NCI-H146 (cell line): ENCODE measurements at places on chromosomes 7 and 10.

DNA sequence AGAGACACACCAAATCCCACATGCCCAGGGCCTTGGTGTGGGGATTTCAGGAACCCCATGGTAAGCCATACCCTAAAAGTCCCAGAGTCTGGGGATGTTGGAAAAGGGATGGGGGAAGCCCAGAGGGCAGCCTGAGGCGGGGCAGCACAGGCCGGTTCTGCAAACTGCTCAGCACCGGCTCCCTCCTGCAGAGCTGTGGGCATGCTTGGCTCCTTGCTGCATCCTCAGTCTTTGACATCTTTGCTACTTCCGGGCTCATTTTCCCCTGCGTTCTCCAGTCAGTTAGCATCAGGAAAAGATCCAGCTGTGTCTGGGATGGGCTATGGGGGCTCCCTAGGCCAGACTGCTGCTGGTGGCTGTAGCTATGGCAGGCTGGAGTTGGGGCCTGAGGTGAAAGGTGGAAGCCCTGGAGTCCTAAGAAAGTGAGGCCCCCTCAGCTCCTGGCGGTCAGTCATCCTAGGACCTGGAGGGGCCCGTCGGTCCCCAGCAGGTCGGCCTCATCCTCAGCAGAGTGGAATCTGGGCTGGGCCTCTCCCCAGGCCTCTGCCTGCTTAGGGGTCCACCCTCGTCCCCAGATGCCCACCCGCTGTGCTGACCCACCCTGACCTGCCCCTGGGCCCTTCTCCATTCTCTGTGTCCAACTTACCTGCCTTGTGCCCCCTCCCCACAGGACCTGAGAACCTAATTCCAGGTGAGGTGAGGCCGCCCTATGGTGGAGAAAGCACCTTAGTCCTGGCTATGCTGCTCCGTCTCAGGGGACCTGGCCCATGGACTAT lies 9.3 kb downstream of the TBATA start:
- no peak for DNase-seq

DNA sequence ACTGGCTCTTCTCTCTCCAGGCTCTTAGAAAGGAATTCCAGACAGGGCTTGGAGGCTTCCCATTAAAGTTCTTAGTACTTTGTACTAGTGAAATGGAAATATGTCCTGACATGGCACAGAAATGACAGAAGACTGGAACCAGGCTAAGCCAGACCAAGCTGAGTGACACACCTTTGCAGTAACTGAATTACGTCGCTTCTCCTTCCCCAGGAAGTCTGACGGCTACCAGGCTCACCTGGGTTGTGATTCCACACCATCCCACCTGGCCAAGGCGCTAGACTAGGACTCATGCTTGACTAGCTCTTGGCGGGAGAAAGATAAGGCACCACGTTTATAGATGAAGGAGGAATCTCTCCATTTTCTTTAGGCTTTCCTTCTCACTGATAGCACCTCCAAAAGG lies 50.7 kb upstream of the KCNIP2 start:
- peak; percentile 3 for DNase-seq

- no peak for DNase-seq
Measured at GRCh38 chr7:35498416-35498815, 196.5 kb downstream of the HERPUD2 start.

DNA sequence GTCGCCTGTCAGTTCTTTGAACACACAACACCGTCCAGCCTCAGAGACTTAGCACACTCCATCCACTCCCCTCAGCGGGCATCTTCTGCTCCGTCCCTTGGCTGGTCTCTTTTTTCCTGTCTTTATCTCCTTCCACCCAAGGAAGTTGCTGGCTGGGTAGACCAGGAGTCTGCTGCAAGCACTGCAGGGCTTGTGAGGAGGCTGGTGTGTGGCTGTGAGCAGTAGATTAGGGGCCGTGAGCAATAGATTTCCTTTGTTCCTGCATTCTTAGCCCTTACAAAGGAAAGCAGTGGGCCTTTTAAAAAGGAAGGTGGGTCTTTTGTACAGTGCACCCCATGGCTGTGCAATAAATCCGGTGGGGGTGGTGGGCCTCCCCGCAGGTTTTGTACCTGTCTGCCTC lies 100.3 kb upstream of the BTBD16 start:
- no peak for DNase-seq

GRCh38 chr7:56287429-56288138 lies 171.4 kb upstream of the NUPR2 start:
- no peak for DNase-seq

- no peak for DNase-seq
Measured at GRCh38 chr7:39306016-39306570, 260.1 kb upstream of the YAE1 start.

- no peak for DNase-seq
Measured at GRCh38 chr7:80781146-80781545, 137.7 kb downstream of the SEMA3C start.

DNA sequence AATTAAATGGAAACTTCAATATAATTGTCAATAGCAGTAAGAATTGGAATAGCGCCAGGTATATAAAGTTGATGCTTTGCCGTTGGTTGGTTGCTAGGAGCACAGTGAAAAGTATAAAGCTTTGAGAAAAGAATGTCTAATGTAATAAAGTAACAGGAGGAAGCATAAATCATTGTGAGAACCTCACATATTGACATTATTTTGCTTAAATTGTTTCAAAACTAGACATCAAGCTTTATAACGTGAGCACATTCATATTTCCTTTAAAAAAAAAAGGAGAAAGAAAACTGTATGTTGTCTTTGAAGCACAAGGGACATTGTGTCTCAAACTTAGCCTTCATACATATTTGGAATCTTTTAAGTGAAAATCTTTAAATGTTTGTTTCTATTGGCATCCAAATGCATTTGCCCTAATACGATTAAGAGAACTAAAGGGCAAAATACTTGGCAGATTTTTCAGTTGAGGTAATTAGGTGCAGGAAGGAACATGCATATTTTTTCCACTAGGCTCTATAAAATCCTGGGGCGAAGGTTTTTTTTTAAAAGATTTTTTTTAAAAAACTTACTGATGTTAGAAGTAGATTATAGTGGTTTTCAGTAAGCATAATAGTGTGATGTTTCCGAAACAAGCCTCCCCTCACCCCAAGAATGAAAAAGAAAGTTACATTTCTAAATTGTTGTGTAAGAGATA lies 92.4 kb downstream of the ARID5B start:
- DNase-seq = peak; percentile 57

DNA sequence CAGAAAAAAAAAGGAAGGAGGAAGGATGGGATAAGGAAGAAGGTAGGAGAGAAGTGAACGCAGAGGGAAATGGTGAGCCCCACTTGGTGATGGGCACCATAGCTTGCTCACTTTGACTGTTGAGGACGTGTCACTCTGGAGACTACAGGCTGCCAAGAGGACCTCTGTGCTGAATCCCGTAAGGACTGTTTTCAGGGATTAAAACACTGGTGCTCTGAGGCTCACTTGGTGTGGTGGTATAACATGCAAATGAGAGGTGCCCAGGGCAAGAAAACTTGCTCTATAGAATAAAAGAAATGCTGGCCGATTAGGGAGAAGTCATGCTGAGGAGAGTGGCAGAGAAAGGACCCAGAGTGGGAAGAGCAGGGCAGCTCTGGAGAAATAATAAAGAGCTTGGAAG lies 5.3 kb upstream of the IL2RA start:
- no peak for DNase-seq

GRCh38 chr10:11165591-11166543 lies 148.2 kb downstream of the CELF2 start:
- no peak for DNase-seq

GRCh38 chr10:43057231-43057711 lies 19.6 kb upstream of the RET start:
- no peak for DNase-seq

- no peak for DNase-seq
Measured at GRCh38 chr7:104933022-104933421, 81.0 kb upstream of the KMT2E start.

- DNase-seq = peak; percentile 63
Measured at GRCh38 chr10:127080317-127080716, 116.1 kb downstream of the INSYN2A start.

DNA sequence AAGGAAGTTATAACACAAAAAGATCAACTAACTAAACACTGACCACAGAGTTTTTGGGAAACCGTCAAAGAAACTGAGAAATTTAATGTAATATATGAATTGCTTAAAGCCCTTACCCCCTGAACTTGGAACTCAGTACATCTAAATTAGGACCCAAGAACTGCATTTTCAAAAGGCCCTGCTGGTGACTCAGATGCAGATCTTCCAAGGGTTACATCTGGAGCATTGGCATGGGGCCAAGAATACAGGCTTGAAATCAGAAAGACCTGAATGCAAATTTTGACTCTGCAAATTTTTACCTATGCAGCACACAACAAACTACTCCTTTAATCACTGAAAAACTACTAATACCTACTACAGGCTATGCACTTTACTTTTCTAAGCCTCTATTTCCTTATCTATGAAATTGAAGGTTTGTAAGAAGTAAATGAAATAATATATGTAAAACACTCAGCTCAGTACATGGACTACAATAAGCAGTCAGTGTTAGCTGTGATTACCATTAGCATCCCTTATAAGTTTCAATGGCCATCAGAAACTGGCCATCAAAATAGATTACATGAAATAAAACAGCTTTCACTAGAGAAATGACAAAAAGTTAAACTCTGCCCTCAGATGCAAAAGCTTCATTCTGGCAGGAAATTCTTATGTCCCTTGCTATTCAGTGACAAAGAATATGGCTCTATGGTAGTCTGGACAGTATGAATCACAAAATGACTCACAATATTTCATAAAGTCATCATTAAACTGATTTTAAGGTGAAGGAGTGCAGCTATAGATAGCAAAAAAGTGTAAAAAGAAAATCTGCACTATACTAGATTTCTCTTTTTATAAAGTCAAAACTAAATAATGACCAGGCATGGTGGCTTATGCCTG lies 43.6 kb downstream of the NSUN6 start:
- peak; percentile 65 for DNase-seq

GRCh38 chr10:106873770-106874603 lies 290.5 kb downstream of the SORCS1 start:
- no peak for DNase-seq

DNA sequence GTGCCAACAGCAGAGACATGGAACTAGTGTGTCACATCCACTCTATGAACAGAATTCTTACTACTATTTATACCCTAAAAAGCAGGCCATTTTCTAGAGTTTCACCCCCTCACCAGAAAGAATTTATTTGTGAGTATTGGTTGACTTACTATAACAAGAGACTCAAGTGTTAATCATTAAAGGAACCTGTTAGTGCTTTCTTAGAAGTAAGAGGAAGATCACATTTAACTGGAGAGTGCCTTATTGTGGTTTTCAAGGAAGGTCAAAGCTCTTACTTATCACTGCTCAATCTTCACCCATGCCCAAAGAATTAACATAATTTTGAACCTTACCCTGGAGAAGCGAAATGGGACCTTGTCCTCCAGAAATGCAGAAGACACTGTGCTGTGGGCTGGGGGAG lies 169.3 kb upstream of the PRSS1 start:
- no peak for DNase-seq

DNA sequence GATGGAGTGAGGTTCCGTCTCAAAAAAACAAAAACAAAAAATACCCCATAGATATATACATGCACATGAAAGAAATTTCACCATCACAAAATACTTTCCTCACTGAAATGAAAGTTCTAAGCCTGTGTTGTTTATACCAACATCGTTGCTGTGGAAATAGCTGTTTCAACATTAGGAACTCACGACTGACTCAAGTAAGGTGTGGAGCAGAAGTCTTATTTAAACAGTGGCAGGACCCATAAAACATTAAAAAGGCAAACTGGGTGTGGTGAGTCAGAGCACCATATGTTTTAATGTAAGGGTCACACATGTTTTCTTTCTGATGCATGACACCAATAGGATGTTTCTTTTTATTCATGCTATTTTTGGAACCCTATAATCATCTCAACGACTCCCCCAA lies 48.3 kb downstream of the BAIAP2L1 start:
- DNase-seq = no peak

GRCh38 chr10:87658858-87659555 lies 671 bp upstream of the PAPSS2 start:
- peak; percentile 22 for DNase-seq

- no peak for DNase-seq
Measured at GRCh38 chr10:123318516-123318915, 164.3 kb downstream of the BUB3 start.

GRCh38 chr7:67522504-67522903 lies 525.9 kb downstream of the TYW1 start:
- no peak for DNase-seq

- DNase-seq = no peak
Measured at GRCh38 chr7:80533287-80533686, 21.4 kb upstream of the GNAT3 start.

GRCh38 chr7:111796671-111797070 lies 234.4 kb upstream of the IMMP2L start:
- no peak for DNase-seq

- no peak for DNase-seq
Measured at GRCh38 chr10:119428789-119429188, 113.7 kb downstream of the RGS10 start.

DNA sequence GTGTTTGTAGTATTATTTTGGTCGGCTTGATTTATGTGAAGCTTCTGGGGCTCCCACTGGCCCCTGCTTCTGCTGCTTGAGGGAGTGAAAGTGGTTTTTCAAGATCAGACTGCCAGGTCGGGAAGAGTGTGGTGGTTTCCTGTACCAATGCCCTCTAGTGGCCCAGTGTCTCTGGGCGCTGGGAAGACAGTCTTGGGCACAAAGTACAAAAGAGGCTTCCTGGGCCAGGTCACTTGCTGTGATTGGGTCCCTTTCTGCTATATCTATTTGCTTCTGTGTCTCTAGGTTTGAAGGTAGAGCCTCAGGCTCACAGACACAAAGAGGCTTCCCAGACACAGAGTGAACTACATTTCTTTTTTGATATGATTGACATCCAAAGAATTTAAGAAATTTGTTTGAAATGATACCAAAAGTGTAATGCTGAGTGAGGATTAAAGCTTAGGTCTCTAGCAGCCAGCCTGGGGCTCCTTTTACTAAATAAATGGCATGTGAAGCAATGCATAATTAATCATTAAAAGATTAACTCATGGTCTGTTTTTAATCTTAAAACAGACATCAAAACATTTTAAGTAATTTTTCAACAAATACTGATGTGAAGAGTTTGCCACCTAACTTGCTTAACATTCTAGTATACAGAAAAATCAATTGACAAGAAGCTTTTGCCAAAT lies 36.3 kb downstream of the ABCB1 start:
- DNase-seq = no peak

DNA sequence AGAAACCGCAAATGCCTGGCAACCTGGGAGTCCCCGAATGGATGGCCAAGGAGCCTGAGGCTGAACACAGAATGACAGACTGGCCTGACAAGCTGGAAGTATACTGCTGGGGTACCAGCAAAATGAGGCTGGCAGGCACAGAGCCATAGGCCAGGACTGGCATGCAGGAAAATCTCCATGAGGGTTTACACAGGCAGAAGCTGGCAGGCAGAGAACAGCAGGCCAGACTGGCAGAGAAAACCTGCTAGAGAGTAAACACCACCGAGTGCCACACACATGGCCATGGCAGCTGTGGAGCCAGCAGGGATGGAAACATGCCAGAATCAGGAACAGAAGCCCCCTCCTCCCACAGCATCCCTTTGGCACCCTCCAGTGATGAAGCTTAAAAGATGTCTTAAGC lies 63.4 kb downstream of the CRPPA start:
- peak; percentile 8 for DNase-seq
